ENCODE measurements at places on chromosomes 12 and 14.

GRCh38 chr12:105047308-105047707, 37.0 kb downstream of the ALDH1L2 start:
- DNase-seq: no peak

DNA sequence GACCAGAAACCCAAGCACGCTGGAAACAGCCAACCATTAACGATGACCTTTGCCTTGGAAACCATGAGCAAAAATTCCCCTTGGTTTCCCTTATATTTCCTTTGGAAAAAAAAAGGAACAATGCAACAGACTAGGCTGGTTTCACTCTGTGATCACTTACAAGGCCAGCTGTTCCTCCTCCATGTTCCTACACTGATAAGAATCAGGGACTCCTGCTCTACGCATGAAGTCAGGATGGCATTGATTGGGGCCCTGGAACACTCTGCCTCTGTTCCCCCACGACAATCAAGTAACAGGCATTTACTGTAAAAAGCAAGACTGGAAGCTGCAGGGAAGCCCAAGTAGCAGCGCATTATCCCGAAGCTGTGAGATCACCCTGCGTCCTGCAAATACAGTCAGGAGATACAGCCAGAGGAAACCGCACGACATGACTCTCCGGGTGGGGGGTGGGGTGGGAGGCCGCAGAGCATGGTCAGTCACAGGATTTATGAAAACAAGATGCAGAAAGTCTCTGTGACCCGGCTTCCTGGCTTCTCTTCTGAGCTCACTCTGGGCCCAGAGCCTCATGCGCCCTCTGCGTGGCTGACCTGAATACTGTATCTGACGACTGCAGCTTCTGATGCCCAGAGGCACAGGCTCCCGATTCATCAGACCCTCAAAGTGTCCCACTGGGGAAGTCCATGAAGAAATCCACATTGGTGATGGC, 31.1 kb downstream of the SSH1 start:
- DNase-seq: no peak

DNA sequence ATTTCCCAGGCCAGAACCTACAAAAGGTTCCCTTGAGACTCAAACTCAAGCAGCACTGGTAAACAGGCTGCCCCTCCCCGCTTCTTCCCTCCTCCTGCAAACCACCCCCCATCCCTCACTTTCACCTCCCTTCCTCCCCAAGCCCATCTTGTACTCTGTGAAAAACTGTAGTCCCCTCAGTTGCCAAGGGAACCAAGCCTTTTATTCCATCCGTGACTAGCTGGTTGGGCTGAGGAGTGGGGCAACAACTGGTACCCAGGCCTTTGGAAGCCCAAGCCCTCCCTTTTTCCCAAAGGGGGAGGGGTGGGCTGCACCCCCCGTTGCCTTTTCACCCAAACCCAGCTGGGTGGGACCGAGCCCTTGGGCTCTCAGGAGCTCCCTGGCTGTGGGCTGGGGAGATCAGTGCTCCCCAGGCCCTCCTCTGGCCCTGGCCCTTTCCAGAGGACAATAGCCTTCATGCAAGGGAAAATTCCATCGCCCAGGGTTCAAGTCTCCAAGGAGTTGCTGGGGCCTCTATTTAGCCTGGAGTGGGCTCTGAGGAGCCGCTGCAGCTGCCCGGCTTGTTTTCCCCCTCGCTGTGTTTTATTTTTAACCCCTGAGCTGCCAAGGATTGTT, 61.9 kb downstream of the ZFP36L1 start:
- peak; percentile 70 for DNase-seq

DNA sequence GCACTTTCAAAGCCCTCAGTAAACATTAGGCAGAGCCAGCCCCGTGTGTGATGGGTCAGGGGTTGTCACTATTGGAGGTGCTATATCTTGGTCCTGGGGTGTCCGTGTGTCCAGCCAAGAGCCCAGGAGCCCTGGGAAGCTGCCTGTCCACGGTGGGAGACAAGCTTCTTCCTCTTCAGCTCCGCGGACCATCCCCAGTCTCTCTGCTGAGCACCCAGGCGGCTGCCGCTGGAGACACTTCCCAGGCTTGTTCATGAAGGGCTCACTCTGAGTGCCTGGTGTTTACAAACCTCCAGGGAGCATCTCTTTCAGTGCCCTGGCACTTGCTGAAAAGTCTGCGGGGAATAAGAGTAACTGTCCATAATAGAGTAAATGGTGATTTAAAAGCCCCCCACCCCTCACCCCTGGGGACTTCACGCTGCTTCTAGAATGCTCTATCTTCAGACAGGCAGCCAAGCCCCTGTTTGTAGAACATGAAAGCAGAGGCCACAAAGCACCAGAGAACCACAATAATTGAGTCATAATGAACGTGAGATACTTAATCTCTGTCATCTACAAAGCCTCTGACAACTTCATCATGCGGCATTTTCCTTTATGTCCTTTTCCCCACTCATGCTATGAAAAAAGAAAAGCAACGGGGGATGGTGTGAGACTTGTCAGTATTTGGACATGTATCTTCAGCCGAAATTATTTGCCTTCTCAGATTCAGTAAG, 178.6 kb downstream of the TMEM132C start:
- DNase-seq: no peak

GRCh38 chr14:75427126-75427481, 718 bp upstream of the JDP2 start:
- DNase-seq: no peak

- DNase-seq: no peak
These were observed 99.7 kb downstream of the DACT1 start for GRCh38 chr14:58737511-58737910.

DNA sequence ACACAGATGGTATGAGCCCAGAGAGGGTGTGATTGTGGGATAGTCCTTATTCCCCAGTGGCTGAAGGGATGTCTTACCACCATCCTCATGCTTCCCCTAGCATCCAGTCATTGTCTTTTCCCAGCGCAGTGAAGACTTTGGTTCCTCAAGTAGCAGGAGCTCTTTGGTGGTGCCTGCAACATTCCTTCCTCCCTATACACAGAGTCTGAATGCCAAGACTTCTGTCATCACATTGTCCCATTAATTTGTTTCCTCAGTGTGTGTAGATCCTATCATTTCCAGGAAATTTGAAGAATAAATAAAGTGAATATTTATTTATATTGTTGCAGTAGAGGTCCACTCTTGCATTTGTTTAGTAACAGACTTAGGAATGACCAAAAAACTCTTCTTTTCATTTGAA, 147.2 kb downstream of the DACT1 start:
- DNase-seq: no peak

DNA sequence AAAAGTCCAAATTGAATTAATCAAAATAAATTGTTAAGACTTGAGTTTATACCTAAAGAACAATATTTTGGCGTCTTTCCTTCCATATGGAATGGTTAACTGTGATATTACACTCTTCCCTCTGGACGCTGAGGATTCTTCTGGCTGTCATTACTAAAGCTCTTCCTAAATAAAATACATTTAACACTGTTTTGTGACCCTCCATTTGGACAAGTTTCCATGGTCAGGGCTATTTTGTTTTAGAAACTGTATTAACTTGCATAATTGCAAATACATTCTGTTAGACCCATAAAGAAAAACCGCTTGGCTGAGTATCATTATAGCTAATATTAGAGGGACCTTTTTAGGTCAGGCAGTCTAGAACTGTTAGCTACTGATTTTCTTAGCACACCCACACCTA, 87.4 kb downstream of the NAV3 start:
- DNase-seq: no peak

GRCh38 chr14:64296561-64296960, 2.4 kb upstream of the ESR2 start:
- DNase-seq: no peak

DNA sequence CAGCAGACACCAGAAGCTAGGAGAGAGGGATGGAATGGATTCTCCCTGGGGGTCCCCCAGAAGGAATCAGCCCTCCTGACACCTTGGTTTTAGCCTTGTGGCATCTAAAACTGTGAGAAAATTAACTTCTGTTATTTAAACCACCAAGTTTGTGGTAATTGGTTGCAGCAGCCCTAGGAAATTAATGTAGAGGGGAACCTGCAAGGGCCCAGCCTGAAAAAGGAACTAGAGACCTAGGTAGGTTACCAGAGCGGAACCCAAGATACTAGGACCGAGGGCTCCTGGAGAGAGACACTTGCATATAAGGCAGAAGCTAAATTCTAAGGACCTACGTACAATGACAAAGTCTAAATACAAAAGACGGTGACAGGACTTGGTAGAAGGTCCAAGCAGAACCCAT, 8.1 kb upstream of the DENND5B start:
- DNase-seq: no peak

- no peak for DNase-seq
These were observed 27.3 kb upstream of the ZFP36L1 start for GRCh38 chr14:68820119-68820518.

- DNase-seq: no peak
These were observed 168.6 kb upstream of the ABCD2 start for GRCh38 chr12:39788239-39788638.

- no peak for DNase-seq
These were observed 7.9 kb downstream of the GABARAPL1 start for GRCh38 chr12:10220398-10221077.

DNA sequence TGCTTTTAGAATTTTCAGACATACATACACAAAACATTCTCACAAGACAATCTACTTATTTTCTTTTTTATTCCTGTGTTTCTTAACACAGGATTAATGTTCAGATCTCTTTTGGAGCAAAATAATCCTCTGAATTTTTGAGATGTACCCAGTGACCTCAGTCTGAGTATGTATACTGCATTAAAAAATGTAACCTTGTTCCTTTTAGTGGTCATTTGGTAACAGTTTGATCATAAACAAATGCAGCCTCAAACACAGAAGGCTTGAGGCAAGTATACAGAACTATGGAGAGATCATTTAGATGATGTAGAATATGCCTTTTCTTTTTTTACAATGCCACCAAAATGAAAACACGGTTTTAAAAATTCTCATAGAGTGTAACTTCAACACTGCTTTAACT, 9.7 kb downstream of the HIF1A start:
- DNase-seq: no peak

Measured in neural crest cell (in vitro differentiated cells).